Stimulated activated CD4-positive, alpha-beta T cell treated with anti-CD3 and anti-CD28 coated beads, Interleukin-12 subunit alpha, Interleukin-12 subunit beta, amount 100 ng/mL, for 48 hours (primary cell): ENCODE measurements at places on chromosomes 5 and 9.

DNA sequence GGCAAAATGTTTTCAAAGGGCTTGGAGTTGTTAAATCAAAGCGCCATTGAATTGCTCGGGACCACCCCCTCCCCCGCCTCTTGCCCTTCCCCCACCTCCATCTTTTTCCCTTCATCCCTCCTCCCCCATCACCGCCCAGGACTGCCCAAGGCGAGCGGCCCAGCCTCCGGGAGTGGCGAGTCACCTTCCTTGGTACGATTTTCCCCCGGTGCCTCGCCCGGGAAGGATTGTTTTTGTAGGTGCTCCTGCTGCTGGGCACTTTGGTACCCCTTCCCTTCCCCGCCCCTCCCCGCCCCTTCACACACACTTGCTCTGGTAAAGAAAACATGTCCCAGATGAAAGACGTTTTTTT lies 61.2 kb downstream of the TMEM174 start:
- no peak for DNase-seq

GRCh38 chr9:1707291-1707690 lies 307.9 kb upstream of the SMARCA2 start:
- DNase-seq = no peak

GRCh38 chr9:137828527-137829259 lies 48.9 kb upstream of the CACNA1B start:
- DNase-seq = no peak

DNA sequence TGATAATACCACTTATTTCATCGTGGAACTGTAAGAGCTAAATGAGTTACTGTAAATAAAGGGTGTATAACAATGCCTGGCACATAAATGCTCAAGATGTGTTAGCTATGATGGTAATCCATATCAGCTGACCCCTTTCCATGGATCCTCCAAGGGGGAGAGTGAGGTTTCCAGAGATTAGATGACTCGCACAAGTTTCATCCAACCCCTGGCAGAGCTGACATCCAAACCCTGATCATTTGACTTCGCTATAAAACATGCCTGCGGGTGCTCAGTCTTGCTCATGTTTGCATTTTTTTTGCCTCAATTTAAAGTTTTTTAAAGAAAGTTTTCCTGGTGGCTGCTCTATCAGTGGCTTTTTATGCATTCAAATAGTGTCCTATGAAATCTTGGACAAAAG lies 145.7 kb upstream of the SMIM23 start:
- no peak for DNase-seq

- DNase-seq = no peak
Observed at GRCh38 chr9:99155736-99156135, 50.8 kb downstream of the TGFBR1 start.
